ENCODE measurements at places on chromosomes 16 and 17.

DNA sequence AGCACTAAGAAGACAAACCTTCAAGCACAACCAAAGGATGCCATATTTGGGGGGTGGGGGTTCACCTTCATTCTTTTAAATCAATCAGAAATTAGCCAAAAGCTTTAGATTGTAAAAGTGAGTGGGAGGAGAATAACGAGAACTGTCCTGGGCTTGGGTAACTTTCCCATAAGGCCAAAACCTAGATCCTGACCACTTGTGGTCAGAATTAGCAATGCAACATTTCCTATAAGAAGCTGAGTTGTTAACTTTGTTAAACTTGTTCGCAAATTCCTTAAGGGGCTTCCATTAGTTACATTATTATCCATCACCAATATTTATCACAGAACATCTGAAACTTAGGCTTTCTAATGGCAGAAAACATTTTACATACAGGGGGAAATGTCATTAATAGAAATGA is 25.1 kb downstream of the STAT5B start:
- no peak for DNase-seq

GRCh38 chr16:73113336-73113735 is 65.4 kb upstream of the ZFHX3 start:
- no peak for DNase-seq

- no peak for DNase-seq
These were observed 139.9 kb downstream of the MRM1 start for GRCh38 chr17:36741019-36741902.

- no peak for DNase-seq
These were observed 73.7 kb upstream of the NOL11 start for GRCh38 chr17:67644061-67644460.

DNA sequence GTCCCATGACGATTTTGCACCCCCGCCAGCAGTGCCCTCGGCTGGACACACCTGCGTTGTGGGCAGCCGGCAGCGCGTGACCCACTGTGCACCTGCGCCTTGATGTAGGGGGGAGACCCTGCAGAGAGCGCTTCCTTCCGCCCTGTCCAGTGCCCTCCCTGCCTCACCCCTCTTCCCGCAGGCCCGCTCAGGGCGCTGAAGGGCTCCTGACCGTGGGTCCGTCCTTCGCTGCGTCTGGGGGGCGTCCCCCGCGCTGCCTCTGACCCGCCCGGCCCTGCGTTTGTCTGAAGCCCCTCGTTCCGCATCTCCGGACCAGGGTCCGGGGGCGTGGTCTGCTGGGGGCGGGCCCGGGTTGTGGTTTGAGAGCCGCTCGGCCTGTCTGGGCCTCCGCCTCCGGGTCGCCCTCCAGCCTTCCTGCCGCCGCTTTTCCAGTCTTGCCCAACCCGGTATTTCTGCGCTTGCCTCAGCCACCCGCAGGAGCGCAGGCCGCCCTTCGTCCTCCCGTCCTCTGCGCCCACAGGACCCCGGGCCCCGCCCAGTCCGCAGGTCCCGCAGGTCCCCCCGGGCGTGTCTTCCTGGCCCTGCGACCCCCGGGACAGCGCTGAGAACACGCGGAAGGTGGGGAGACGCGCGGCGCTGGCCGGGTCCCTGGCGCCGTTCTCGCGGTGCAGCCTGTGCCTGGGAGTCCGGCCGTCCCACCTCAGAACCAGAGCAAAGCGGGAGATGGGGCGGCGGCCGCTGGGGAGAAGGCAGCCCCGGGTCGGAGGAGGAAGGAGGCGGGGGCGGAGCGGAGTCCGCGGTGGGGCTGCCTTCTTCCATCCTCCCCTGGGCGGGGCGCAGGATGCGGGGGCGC is 4.0 kb upstream of the IL17C start:
- no peak for DNase-seq

DNA sequence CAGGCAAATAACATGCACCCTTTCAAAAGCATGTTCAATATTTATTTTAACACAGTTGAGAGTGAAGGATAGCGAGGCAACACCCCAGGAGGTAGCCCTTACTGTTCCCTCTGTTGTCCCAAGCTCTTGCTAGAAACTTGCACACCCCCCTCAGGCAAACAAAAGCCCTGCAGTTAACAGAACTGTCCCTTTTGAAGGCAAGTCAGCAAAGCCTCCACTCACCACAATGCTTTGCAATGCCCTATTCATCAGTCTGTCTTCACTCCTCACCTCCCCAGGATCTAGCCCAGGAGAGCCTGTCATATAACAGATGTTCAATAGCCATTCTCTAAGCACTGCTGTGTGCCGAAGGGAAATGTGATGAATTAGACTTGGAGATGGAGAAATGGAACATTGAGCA is 3.5 kb upstream of the CNEP1R1 start:
- no peak for DNase-seq

- no peak for DNase-seq
These were observed 37.4 kb upstream of the RPH3AL start for GRCh38 chr17:390025-390424.

DNA sequence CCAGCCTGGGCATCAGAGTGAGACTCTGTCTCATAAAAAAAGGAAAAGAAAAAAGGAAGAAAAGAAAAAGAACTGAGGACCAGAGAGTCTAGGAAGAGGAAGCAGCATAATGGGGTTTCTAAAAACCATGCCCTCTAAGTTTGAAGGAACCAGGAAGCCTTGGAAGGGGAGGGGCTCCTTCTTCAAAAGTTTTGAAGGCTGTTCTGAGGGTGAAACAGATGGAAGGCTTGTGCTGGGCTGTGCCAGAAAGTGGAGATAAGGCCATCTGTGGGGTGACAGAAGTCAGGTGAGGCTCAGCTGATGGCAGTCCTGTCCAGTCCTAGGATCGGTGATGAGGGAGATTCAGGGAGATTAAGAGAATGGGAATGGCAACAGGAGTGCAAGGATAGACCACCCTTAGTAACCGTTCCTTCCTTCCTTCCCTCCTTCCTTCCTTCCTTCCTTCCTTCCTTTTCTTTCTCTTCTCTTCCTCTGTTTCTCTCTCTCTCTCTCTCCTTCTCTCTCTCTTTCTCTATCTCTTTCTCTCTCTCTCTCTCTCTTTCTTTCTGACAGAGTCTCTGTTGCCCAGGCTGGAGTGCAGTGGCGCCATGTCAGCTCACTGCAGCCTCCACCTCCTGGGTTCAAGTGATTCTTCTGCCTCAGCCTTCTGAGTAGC is 182.6 kb downstream of the NTN1 start:
- no peak for DNase-seq

DNA sequence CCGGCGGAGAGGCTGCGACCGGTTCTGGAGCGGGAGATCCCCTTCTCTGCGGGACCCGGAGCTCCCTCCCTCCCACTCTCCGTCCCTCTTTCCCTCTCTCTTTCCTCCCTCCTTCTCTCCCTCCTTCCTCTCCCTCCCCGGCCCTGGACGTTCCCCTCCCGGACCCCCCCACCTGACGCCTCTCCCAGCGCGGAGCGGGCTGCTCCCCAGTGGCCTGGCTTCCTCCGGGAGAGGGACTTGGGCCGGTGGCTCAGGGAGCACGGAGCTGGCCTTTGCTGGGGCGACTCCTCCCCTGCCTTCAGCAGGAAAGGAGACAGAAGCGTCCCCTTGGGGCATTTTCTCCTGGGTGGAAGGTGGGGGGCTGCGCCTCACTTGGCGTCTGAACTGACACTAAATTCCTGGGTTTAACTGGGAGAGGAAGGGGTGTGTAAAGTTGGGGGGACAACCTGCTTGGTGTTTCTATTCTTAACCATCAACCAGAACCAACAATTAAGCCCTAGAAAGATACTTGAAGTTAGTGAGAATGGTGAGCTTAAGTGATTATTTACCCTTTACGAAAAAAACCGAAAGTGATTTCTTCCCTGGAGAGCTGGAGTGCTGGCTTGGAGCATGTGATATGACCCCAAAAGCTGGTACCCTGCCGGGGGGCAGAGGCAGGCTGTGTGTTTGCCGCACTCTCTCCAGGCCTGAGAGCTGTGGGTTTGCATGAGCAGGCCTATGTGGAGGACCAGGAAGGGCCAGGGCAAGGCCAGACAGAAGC is 775 bp downstream of the SPIRE2 start:
- no peak for DNase-seq

GRCh38 chr17:628089-628941 is 86.3 kb downstream of the VPS53 start:
- no peak for DNase-seq

DNA sequence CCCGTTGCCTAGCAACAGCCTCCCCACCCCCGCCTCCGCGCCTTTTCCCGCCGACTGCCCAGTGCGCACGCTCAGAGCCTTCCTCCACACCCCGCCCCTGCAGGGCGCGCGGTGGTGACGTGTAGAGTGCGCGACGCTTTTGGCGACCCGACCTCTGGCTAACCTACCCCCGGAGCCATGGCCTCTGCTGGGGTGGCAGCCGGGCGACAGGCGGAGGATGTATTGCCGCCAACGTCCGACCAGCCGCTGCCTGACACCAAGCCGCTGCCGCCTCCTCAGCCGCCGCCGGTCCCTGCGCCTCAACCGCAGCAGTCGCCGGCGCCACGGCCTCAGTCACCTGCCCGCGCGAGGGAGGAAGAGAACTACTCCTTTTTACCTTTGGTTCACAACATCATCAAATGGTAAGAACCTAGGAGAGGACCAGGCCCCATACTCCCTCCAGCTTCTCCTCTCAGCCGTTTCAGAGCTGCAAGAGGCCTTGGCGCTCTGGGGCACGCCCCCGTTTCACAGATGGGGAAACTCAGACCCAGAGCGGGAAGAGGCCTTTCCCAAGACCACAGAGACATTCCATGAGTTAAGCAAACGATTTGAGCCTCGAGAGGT is at the start of gene MED9:
MED9 (plus strand) TSS at position 136 of the 603 bp plus-strand sequence; CDS start at position 178, 42 bp downstream.
- peak; percentile 71 for DNase-seq

GRCh38 chr17:27082023-27082774 is 211.7 kb upstream of the WSB1 start:
- no peak for DNase-seq

DNA sequence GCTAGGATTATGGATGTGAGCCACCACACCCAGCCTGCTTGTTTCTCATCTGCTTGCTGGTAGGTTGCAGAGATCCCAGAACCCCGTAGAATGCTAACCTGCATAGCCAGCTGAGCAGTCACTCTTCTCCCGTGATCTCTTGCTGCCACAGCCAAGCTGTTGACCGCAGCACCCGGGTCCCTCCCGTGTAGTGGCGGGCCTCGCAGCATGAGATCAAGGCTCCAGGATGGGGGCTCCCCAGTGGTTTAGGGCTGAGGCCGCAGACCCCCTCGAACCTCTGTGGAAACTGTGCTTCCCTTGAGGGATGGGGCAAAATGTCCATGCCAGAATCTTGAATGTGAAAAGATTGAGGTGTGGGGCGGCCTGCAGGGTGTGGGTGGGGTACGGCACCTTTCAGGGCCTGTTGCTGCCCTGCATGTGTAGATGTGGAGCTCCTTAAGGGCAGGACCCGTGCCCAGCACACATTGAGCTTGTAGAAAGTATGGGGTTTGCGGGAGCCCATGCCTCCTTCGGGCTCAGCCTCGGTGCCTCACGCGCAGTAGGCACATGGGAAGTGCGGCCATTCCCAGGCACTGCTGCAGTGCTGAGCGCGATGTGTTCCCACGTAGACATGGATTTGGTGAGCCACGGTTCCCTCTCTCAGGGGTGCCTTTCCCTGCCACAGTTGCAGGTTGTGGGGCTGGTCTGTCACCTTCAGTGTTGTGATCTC is 99.9 kb downstream of the BANP start:
- no peak for DNase-seq

DNA sequence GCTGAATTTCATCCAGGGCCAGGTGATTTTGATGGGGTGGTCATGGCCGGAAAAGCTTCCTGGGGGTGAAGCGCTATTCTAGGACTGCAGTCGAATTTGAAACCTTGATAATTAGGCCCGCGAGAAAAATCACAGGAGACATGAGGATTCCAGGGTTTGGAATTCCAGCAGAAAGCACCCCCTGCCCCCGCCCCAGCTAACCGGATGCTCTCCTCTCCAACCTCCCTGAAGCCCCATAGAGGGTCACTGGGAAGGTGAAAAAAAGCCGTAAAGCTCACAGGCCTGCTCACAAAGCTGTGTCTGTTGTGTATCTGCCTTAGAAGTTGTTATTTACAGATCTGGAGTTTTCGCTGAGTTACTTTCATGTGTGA is 1.2 kb upstream of the GINS2 start:
- DNase-seq = no peak

GRCh38 chr17:13601322-13601775 is 380 bp downstream of the HS3ST3A1 start:
- no peak for DNase-seq

DNA sequence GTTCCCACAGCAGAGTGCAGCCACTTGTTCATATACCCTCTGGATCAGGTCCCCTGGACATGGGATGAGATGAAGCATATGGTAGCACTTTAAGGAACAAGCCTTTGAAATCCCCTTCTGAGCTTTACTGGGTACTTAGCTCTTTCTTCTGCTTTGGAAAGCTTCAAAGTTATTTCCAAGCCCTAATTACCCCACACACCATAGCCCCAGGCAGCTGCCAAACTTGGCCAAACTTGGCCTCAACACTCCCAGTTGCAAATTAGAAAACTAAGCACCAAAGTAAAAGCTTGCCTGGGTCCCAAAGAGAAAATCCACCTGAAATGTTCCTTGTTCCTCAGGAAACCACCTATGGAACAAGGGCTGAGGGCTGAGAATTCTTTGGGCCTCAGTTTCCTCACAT is 15.7 kb upstream of the MT4 start:
- no peak for DNase-seq

DNA sequence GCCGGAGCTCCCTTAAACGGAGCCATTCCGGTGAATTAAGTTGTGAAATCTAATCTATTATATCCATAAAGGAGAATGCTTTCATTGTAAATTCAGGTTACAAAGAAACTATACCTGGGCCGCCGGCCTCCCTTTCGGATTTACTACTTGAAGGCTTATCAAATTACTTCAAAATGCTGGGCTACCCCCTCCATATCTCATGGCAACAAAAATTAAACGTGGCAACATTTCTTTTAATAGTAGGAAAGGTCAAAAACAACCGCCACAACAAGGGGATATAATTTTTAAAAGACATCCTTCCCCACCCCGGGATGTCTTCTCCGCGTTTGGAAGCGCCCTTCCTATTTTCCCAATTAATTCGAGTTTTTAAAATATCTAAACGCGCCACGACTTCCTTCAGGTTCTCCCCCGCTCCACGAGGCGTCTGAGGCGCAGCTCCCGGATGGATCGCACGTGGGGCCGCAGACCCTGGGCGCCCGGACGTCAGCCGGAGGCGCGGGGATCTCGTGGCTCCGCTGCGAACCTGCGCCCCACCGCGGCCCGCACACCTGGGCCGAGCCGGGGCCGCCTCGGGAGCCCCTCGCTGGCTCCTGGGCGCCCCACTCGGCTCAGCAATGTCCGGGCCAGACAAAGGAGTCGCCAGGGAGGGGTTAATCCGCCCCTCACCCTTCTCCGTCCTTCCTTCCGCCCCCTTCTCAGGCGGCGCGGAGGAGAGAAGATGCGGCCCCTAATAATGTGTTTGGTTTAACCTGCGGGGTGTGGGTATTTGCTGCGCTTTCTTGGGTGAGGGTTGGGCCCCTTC is 47.4 kb upstream of the SLC38A10 start:
- no peak for DNase-seq

- no peak for DNase-seq
These were observed 28.1 kb upstream of the CACNA1H start for GRCh38 chr16:1124795-1125194.

Measured in GM12864 (cell line).